ENCODE measurements at places on chromosomes 1 and 21.
A peak's percentile ranks its signal among the peaks of the same experiment; 100 is the strongest.

DNA sequence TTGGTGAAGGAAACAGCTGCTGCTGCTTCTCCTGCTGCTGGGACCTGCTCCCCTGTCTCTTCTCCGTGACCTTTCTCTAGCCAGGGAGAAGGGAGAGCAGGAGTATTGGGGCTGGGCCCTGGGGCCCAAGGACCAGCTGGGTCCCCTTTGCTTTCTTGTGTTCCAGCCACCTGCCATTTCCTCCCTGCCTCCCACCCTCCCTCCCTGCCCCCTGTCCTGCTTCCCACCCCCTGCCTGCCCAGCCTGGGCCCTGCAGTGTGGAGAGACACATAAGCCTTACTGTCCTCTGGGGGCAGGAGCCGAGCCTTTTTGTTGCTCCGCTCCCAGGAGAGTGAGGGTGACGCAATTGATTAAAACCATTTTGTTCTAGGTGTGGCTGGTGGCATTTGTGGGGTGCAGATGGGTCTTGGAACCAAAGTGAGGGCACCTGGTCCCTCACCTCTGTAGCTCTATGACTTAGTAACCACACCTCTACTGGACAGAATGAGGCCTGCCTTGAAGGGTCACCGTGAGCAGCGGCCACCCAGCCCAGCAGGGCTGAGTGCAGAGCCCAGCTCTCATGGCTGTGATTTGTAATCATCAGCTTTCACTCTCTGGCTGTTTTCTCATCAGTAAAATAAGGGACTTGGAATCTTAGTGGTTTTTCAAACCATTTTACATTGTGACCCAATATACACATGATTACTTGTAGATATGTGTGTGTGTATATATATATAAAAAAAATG, 13.9 kb upstream of the TMEM222 start:
- no peak for DNase-seq

- DNase-seq: no peak
Measured at GRCh38 chr1:54107131-54107530, 45.7 kb downstream of the CDCP2 start.

DNA sequence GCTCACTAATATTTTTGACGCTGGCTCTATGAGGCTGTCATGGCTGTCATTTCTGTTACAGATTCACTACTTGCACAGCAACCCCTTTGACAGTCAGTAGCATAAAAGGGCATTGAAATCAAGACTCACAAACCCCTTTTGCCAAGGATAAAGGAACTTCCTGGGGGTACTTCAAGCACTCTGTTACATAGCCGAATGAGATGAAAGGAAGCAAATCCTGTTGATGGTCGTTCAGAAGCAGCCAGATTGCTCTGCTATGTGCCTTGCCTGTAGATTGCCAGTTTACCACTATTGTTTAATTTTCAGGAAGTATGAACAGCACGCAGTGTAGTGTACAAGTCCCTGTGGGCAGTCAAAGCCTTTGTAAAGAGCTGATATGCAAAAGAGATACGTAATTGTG, 296.2 kb downstream of the LRRIQ3 start:
- DNase-seq: no peak

DNA sequence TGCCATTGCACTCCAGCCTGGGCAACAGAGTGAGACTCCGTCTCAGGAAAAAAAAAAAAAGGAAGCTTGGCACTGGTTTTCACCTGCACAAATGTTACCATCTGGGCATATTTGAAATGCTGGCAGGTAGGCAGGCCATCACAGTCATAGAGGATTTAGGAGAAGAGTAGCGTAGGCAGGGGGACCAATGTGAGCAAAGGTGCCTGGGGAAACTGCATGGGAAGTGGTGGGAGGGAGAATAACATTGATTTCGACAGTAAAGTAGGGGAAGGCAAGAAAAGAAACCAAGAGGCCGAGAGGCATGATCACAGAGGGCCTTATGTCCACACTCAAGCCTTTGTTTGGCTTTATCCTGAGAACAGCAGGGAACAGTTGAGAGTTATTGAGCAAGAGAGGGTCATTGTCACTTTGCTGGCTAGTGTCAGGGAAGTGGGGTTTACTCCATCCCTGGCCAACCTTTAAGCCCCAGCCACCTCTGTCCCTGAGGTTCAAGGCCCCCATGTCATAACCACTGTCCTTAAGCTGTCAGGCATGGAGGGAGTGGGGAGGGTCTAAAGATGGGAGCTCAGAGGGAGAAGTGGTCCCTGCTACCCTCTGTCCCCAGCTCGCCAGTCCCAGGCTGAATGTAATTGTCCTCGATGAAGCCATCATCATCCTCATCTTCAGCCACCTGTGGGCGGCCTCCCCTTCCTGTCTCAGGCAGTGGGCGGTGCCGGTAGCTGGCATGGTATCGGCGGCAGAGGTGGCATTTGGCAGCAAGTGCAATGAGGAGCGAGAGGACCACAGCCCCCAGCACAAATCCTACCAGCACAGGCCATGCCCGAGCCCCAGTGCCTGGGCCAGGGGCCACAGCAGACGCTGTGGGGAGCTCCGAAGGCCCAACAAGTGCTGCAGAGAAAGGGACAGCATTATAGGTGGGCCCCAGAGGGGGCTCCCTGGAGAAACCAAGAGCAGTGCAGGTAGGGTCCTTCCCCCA, 2.9 kb downstream of the C1orf210 start:
- no peak for DNase-seq

DNA sequence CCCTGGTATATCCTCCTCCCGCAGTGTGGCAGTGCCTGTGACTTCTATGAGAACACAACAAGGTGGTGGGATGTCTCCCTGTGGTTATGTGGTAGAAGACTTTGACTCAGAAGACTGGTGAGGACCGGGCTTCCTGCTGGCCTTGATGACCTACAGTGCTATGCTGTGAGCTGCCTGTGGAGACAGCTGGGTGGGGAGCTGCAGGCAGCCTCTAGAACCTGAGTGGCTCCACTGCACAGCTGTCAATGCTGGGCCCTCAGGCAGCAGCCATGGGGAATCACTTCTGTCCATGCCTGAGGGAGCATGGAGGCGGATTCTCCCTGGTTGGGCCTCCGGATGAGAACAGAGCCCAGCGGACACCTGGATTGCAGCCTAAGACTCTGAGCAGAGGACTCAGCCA, 14.9 kb downstream of the SLC1A7 start:
- DNase-seq: no peak

- DNase-seq: peak; percentile 60
Measured at GRCh38 chr1:203325026-203325417, 19.7 kb downstream of the BTG2 start.

- no peak for DNase-seq
Measured at GRCh38 chr1:198264282-198264681, 107.5 kb downstream of the NEK7 start.

DNA sequence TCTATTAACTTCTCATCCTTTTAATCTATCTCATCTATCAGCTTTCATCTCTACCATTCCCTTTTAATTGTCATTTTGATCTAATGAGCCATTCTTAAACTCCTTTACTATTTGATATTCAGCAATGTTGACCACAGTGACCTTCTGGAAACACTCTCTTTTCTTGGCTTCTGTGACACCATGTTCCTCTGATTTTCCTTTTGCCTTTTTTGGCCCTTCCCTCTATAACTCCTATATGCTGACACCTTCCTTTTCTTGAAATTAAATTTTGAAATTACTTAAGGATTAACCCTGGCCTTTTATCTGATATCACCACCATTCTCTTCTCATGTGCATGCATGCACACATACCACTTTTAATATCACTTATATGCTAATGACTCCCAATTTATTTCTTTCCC, 41.2 kb upstream of the SAMSN1 start:
- no peak for DNase-seq

DNA sequence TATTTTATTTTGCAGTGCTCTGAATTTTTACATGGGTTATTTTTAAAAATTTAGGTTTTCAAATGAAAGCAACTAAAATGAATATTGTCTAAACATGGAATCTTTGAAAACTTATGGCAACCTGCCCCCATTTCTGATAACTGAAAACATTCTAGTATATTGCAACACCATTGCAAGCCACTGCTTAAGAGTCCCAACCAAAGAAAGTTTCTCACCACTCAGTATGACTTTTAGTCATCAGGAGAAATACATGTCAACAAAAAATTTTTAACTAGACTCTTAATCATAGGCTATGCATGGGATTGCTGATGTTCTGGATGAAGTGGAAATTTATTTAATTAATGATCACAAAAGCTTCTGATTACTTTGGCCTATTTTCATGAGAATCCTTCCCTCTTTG, 112.1 kb downstream of the TNFSF18 start:
- DNase-seq: no peak

DNA sequence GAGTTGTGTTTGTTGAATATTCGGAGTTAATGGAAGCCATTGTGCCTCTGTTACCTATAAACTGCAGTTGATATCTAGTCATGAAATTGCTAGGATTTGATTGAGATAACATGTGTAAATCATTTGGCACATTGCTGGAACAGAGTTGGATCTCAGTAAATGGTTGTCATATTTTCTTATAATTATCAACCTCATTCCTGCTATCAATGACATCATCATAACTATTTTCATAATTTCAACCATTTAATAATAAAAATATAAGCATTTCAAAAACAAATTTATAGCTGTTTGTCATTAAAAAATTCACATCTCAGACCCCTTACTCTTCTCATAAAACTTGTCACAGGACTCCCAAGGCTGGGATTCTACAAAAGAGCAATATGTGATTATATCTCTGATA, 133.4 kb downstream of the PTGER3 start:
- DNase-seq: no peak

- no peak for DNase-seq
Measured at GRCh38 chr1:84771895-84772294, 81.6 kb upstream of the SSX2IP start.

- DNase-seq: no peak
Measured at GRCh38 chr21:33695813-33696212, 53.5 kb downstream of the ITSN1 start.

- no peak for DNase-seq
Measured at GRCh38 chr1:108591466-108591865, 31.6 kb downstream of the EEIG2 start.

- no peak for DNase-seq
Measured at GRCh38 chr21:35579520-35580293, 480.6 kb downstream of the SETD4 start.

- no peak for DNase-seq
Measured at GRCh38 chr1:207925210-207925609, 14.3 kb upstream of the CD34 start.

GRCh38 chr1:77762072-77762476, 2.4 kb upstream of the USP33 start:
- DNase-seq: no peak

DNA sequence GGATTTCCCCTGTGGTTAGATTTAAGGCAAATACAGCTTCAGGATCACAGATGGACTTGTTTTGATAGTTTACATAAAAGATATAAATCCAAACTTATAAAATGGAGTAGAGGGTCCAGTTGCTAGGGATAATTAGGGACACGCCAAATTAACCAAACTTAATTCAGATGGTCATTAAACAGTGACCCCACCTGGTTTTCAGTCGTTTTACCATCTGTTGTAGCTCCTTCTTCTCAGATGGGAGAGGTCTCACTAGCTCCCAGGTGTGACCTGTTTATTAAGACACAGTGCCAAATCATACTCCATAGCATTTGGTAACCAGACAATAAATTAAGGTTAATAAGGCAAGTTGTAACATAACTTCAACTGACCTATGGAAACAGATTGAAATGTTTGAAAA, 8.1 kb upstream of the GADD45A start:
- no peak for DNase-seq

Data from NCI-H1436 treated with DMSO at 0.1 percent for 48 hours (cell line).